ENCODE measurements at places on chromosomes 1 and 21. TPM values are rescaled to one million over a fixed set of nuclear protein-coding genes. Genes with fewer than 3 reads are reported as not detected.

GRCh38 chr1:67536957-67537666 lies 106.9 kb upstream of the SERBP1 start:
- no peak overlapping the region for H3K27ac ChIP-seq
- H3K4me1 ChIP-seq: peaks cover 6% of the 10 kb centered on the region
- no peak overlapping the region for H3K4me3 ChIP-seq
- DNase-seq: no peak

GRCh38 chr1:219650880-219651279 lies 38.0 kb upstream of the ZC3H11B start:
- no peak for DNase-seq
- H3K4me1 ChIP-seq: no peaks in the 10 kb centered on the region
- H3K36me3 ChIP-seq: no peaks in the 10 kb centered on the region
- no peak overlapping the region for H3K4me3 ChIP-seq
- no peaks in the 10 kb centered on the region for H3K27me3 ChIP-seq

GRCh38 chr1:107599220-107599619 lies 365.8 kb downstream of the VAV3 start:
- H3K27ac ChIP-seq: no peak overlapping the region
- no peak overlapping the region for H3K4me3 ChIP-seq
- DNase-seq: no peak
- no peaks in the 10 kb centered on the region for H3K36me3 ChIP-seq
- no peaks in the 10 kb centered on the region for H3K27me3 ChIP-seq

DNA sequence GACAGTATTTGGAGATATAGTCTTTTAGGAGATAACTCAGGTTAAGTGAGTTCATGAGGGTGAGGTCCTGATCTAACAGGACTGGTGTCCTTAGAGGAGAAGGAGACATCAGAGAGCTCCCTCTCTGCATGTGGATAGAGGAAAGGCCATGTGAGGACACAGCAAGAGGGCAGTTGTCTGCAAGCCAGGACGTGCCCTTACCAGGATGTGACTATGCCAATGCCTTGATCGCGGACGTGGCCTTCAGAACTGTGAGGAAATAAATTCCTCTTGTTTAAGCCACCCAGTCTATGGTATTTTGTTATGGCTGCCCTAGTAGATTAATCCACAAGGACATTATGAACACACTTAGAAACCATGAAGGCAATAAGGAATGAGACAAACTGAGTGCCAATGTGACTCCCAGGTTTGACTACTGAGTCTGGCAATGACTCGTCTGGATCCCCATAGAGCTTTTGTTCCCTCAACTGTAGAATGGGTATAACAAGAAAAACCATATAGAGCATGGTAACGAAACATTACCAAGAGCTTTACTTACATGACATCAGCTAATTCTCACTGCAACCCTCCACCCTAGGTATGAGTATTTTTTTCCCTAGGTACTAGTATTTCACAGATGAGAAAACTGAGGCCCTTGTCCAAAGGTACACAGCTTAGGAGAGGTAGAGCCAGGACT lies 6.5 kb downstream of the URB1 start:
- peaks cover 28% of the 10 kb centered on the region for H3K36me3 ChIP-seq
- H3K27me3 ChIP-seq: no peaks in the 10 kb centered on the region

Gene PRELP
- 128 TPM for total RNA-seq

- no peak overlapping the region for H3K27ac ChIP-seq
- DNase-seq: no peak
- no peak overlapping the region for H3K4me3 ChIP-seq
- H3K4me1 ChIP-seq: no peaks in the 10 kb centered on the region
Measured at GRCh38 chr1:234691567-234691966, 81.6 kb upstream of the IRF2BP2 start.

Gene DTL
- 7.4 TPM for total RNA-seq

Gene LCE1C
- not detected for total RNA-seq

GRCh38 chr1:94327001-94327690 lies 89.8 kb upstream of the ARHGAP29 start:
- H3K4me3 ChIP-seq: no peak overlapping the region
- DNase-seq: no peak
- no peaks in the 10 kb centered on the region for H3K27me3 ChIP-seq
- H3K4me1 ChIP-seq: peaks cover 49% of the 10 kb centered on the region

- no peaks in the 10 kb centered on the region for H3K27me3 ChIP-seq
- H3K27ac ChIP-seq: no peak within 1 kb of the TSS
- H3K4me3 ChIP-seq: no peak within 1 kb of the TSS
- no peaks in the 10 kb centered on the region for H3K36me3 ChIP-seq
- no peak for DNase-seq
- peaks cover 10% of the 10 kb centered on the region for H3K4me1 ChIP-seq
Measured at GRCh38 chr1:1246577-1247340, at the start of gene C1QTNF12. TSS of gene C1QTNF12 (minus strand) at chr1:1246722. CDS start at chr1:1246690, 32 bp downstream.

Gene OR6N1
- total RNA-seq: not detected

GRCh38 chr1:116961606-116962005 lies 40.0 kb upstream of the CD101 start:
- no peak overlapping the region for H3K27ac ChIP-seq
- peaks cover 18% of the 10 kb centered on the region for H3K36me3 ChIP-seq
- DNase-seq: no peak
- no peaks in the 10 kb centered on the region for H3K4me1 ChIP-seq
- H3K4me3 ChIP-seq: no peak overlapping the region

DNA sequence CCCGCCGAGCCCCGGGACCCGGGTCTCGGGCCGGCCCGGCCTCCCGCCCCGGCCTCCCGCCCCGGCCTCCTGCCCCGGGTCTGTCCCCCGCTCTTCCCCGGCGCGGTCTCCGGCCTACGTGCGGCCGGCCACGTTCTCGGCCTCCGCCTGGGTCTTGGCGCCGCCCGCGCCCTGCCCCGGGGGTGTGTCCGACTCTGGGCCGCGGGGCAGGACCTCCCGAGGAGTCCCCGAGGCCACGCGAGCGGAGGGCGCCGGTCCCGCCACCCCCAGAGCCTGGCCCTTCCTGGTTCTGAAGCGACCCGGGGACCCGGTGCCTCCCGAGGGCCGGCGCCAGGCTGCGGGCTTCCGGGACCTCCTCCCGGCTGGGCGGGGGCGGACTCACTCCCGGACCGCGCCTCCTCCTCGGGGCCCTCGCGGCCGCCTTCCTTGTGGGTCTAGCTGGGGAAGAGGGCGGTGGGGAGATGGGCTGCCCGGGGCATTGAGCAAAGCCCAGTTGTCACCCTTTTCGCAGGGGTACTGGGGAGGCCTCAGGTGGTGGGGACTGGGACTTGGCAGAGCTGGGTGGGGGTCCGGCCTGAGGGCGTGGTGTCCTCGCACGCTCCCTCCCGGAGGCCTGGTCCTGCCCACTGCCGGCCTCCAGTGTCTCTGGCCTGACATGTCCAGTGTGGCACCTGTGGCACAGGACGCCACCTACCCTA lies 558 bp downstream of the PFKL start:
- peaks cover 77% of the 10 kb centered on the region for H3K4me1 ChIP-seq
- no peaks in the 10 kb centered on the region for H3K36me3 ChIP-seq
- peak overlapping the region; percentile 92 for H3K27ac ChIP-seq
- no peak for DNase-seq
- peak overlapping the region; percentile 99 for H3K4me3 ChIP-seq

Gene CLDN14
- not detected for total RNA-seq

Gene MNDA
- total RNA-seq: 3.2 TPM

- no peak for DNase-seq
- H3K4me1 ChIP-seq: peaks cover 24% of the 10 kb centered on the region
- no peaks in the 10 kb centered on the region for H3K36me3 ChIP-seq
- H3K27ac ChIP-seq: no peak overlapping the region
- H3K4me3 ChIP-seq: no peak overlapping the region
Measured at GRCh38 chr1:82225421-82226185, 424.9 kb downstream of the ADGRL2 start.

DNA sequence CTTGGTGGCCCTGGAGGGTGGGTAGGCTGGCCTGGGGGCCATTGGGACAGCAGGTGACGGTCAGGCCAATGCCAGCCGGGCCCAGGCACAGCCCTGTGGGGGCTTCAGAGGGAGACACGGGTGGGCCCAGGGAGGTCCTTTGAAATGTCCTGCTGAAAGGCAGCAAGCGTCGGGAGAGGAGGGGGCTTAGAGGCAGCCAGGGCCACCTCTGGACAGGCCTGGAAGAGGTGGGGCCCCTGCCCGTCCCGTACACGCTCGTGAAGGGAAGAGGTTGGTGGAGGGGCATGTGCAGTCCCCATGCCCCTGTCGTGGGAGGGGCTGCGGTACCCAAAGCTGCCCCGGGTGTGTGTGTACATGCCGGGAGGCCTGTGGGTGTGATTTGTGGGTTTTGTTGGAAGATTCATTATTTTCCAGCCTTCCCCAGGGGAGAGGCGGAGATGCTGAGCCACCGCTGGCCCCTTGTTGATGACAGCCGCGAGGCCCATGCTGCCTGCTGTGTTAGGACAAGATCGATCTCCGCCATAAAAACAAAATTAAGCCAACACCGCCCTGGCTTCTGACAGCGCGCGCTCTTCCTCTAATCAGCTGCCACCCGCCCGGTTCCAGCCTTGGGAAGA lies 3.4 kb upstream of the PLCH2 start:
- no peaks in the 10 kb centered on the region for H3K27me3 ChIP-seq
- no peak overlapping the region for H3K4me3 ChIP-seq
- no peak for DNase-seq

DNA sequence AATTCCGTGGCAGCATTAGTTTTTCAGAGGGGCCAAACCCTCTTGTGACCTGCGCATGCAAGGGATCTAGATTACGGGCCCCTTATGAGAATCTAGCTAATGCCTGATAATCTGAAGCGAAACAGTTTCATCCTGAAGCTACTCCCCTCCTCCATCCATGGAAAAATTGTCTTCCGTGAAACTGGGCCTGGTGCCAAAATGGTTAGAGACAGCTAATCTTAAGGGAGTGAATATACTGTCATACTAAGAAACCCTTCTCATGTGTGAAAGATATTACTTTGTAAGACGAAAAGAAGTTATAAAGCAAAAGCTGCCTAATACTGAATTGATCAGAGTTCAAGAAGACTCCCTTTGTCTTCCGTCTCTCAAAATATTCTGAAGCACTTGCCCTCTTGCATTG lies 166.3 kb downstream of the DUSP10 start:
- no peaks in the 10 kb centered on the region for H3K4me1 ChIP-seq
- no peaks in the 10 kb centered on the region for H3K36me3 ChIP-seq
- DNase-seq: no peak
- H3K27ac ChIP-seq: no peak overlapping the region

DNA sequence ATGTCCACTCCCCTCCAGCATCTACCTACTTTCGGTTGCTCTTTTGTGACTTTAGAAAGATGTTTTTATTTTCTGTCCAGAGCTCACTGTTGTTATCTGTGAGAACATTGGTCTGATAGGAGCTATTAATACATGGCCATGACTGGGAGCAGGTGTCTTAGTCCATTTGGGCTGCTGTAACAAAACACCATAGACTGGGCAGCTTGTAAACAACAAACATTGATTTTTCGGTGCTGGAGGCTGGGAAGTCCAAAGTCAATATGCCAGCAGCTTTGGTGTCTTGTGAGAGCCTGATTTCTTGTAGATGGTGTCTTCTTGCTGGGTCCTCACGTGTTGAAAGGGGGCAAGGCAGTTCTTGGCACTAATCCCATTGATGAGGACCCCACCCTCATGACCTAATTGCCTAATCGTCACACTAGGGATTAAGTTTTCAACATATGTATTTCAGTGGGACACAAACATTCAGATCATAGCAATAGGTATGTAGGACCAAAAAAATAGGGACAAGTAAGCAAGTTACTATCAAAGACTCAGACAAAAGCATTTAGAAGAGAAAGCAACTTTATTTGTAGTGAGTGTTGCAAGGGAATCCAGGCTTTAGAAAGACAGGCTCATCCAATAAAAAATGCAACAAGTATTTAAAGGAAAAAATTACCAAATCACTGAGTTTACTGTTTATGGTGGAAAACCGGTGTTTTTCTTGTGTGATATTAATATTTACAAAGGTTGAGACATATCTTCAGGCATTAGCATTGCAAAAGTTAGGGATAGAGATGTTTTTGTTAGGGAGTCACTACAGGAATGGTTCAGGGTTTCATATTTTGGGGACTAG lies 55.2 kb upstream of the WDR26 start:
- no peaks in the 10 kb centered on the region for H3K36me3 ChIP-seq
- no peak overlapping the region for H3K27ac ChIP-seq
- H3K4me3 ChIP-seq: no peak overlapping the region
- DNase-seq: no peak
- no peaks in the 10 kb centered on the region for H3K27me3 ChIP-seq

DNA sequence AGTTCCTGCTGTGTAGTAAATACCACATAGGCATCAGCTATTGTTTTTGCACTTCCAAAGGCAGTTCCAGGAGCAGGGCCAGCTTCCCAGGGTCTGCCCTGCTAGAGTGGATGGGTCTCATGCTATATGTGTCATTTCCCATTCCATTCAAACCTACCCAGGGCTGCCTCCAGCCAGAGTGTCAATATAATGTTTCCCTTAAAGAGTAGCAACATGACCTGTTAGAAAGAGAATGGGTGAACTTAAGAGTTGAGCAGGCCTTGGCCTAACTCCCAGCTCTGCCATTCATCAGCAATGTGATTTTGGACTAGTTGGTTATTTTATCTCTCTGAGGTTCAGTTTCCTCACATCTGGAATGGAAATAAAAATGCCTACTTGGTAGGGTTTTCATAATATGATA lies 44.9 kb downstream of the RAB3B start:
- no peaks in the 10 kb centered on the region for H3K27me3 ChIP-seq
- H3K4me3 ChIP-seq: no peak overlapping the region
- H3K27ac ChIP-seq: no peak overlapping the region
- H3K36me3 ChIP-seq: no peaks in the 10 kb centered on the region
